NCI-H446 treated with DMSO at 0.1 percent for 48 hours (cell line): ENCODE measurements at places on chromosomes 1 and 21.
A peak's percentile ranks its signal among the peaks of the same experiment; 100 is the strongest.

DNA sequence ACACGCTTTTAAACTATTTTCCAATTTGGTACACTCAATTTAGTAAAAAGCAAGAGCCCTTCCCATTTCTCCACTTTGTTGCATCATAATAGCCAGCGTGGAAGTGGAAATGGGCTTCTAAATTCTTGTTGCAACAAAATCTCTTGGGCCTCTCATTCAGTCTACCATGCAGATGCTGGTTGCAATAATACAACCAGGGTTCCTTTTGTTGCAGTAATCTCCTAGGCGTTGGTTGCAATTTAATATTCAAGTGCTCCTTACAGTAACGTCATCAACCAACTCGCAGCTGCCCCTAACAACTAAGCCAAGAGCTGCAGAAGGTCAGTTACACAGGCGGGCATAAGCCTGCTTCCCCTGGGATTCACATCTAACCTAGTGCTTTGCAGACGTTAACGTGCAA lies 2.7 kb upstream of the HDGF start:
- DNase-seq = no peak

- no peak for DNase-seq
These were observed 137.2 kb downstream of the ADGRL2 start for GRCh38 chr1:81937791-81938450.

GRCh38 chr1:40712997-40713396 lies 21.5 kb downstream of the NFYC start:
- no peak for DNase-seq

DNA sequence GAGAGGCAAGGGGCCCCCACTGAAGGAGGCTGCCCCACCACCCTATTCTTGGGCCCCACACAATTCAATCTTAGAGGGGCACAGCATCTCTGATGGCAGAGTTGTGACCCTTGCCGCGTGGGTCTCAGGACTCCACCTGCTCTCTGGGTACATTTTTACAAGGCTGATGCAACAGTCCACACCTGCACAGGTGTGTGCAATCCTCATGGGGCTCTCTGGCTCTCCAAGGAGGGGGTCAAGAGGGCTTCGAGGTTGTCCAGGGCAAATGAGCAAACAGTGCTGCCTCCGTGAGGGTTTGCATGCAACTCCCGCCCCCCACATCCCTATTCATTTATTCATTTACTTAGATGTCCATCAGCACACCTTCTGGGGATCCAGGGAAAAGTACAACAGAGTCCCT lies 81.6 kb upstream of the IFFO2 start:
- DNase-seq = no peak

DNA sequence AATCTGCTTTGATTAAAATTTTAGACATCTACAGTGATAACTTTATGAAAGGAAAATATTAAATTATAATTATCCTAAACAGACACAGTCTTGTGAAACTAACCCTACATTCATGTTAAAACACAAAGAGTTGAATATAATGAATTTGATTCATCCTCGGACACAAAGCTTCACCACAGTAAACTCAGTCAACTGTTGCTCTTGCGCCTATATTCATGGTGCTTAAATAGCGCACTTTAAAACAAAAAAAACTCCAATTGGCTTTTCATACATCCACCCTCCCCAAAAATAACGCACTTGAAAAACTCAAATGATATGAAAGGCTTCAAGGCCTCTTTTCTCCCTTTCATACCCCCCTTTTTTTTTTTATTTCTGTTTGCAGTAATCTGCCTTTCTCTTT lies 260.3 kb downstream of the FAF1 start:
- DNase-seq = no peak

DNA sequence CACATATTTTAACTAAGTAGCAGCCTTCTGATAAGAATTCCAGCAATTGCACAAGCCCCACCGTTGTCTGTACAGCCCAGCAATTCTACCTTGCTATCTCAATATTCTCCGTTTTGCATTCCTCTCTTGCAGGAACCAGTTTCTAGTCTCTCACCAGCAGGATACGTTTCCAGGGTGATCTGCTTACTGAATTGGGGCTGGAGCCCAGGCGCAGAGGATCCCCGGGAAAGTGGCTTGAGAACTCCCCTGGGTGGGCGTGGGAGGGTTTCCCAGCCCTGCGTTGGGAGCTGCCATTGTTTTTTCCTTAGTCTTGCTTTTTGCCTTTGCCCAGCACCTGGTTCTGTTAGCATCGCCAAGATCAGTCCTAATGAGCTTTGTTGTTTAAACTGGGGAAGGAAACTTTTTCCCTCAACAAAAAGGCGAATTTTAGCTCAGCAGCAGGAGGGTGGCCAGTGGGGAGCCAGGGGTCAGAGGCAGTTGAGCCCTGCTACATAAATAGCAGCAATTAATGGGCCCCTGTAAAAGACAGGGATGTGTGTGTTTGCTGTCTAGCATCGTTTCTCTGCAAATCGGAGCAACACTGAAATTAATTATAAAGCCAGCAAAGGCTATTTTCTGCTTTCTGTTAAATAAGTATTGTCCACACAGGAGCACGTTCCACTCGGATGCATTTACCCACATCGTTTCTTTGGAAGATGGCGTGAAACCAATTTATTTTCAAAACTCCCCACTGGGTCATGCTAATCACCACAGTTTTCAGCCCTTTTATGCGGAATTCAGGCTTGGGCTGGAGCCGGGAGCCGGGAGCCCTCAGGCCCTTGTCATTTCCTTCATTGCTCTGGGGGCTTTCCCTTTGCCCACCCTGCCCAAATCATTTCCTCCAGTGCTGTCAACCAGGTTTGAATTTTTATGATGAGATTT lies 36.6 kb downstream of the HUNK start:
- no peak for DNase-seq

DNA sequence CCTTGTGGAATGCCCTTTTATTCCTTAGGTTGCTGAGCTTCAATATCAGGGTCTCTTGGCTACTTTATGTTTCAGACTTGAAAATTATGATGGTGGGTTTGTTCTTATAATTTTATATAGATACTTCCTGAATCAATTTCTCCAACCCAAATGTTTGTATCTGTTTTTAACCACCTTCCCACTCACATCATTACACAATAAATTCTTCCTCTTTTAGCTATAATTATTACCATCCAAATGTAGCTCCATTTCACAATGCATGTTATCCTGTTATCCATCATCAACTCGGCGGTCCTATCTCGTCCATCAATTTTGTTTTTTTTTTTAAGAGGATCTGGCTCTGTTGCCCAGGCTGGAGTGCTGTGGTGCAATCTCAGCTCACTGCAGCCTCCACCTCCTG lies 357.6 kb upstream of the ZP4 start:
- no peak for DNase-seq

- DNase-seq = peak; percentile 49
These were observed 41.8 kb upstream of the CAMTA1 start for GRCh38 chr1:6743189-6744101.
